Upper lobe of right lung (tissue), 1 donor: ENCODE measurements at places on chromosomes 1 and 21.

GRCh38 chr1:246427611-246428010, 79.5 kb downstream of the SMYD3 start:
- no peaks in the 10 kb centered on the region for H3K4me1 ChIP-seq
- no peaks in the 10 kb centered on the region for H3K27me3 ChIP-seq
- no peak overlapping the region for H3K4me3 ChIP-seq
- H3K36me3 ChIP-seq: no peaks in the 10 kb centered on the region
- no peak overlapping the region for H3K27ac ChIP-seq

DNA sequence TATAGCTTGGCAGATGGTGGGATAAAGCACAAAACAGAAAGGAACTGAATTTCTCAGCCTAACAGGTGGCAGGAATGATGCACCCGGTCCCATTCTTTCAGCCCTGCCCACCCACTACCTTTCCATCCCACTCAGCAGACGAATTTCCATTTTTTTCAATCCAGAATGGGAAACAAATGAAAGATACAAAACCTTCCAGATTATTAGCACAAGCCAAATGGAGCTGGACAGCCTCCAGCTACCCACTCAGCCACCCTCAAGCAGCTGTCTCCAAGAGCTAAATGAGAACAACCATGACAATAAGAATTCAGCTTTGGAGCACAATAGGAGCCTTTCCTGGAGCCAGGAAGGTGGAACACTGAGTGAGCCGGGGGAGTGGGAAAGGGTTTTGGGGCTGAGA, 96.3 kb upstream of the ST6GALNAC5 start:
- H3K4me1 ChIP-seq: no peaks in the 10 kb centered on the region
- H3K27me3 ChIP-seq: no peaks in the 10 kb centered on the region
- H3K36me3 ChIP-seq: no peaks in the 10 kb centered on the region

- no peaks in the 10 kb centered on the region for H3K4me1 ChIP-seq
- H3K27me3 ChIP-seq: peaks cover 3% of the 10 kb centered on the region
- no peak for DNase-seq
- H3K27ac ChIP-seq: no peak overlapping the region
- no peaks in the 10 kb centered on the region for H3K36me3 ChIP-seq
These were observed 12.3 kb downstream of the OLFML3 start for GRCh38 chr1:113991467-113991997.

- no peak for DNase-seq
- H3K4me1 ChIP-seq: peaks cover 7% of the 10 kb centered on the region
- H3K27me3 ChIP-seq: no peaks in the 10 kb centered on the region
- no peaks in the 10 kb centered on the region for H3K36me3 ChIP-seq
These were observed 42.1 kb upstream of the SARS1 start for GRCh38 chr1:109171646-109172045.

DNA sequence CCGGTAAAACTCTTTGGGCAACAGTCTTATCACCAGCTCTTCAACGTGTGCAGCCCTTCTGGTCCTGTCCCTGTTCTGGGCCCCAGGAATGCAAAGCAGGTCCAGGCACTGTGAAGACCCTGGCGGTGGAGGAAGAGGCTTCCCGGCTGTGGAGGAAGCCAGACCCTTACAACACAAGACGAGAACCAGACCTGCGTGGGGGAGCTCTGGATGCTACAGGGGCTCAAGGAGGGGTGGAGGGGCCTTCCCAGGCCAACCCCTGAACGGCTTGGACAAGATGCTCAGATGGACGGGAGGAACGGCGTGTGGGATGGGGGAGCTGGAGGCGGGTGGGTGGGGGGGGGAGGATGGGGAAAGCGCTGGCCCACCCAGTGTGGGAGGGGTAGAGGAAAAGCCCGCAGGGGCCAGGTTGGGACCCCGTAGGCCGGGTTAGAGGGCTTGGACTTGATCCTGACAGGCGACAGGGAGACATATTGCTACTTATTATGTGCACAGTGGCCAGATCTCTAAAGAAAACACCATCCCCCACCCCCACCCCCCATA, 5.1 kb upstream of the OLIG2 start:
- no peak overlapping the region for H3K4me3 ChIP-seq
- no peak overlapping the region for H3K27ac ChIP-seq
- peaks cover 23% of the 10 kb centered on the region for H3K4me1 ChIP-seq
- peaks cover 91% of the 10 kb centered on the region for H3K27me3 ChIP-seq
- DNase-seq: no peak

DNA sequence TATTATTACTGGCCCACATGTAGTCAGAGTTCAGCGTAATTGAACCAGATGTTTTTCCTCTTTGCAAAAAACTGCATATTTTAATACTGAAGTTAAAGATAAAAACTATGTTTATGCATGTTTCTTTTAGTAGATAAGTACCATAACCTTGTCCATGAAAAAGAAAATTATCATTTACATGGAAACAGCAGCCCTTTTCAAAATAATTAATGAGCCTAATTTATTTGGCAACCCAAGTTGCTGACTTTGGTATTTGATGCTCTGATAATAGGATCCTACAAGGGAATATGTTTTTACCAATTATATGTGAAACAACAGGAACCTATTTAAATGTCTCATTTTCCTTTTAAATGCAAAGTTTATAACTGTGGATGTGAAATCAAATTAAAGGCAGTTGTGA, 281.3 kb upstream of the C1orf105 start:
- peaks cover 3% of the 10 kb centered on the region for H3K4me1 ChIP-seq
- H3K27ac ChIP-seq: no peak overlapping the region
- H3K36me3 ChIP-seq: no peaks in the 10 kb centered on the region
- no peak for DNase-seq
- H3K4me3 ChIP-seq: peak overlapping the region; percentile 48

DNA sequence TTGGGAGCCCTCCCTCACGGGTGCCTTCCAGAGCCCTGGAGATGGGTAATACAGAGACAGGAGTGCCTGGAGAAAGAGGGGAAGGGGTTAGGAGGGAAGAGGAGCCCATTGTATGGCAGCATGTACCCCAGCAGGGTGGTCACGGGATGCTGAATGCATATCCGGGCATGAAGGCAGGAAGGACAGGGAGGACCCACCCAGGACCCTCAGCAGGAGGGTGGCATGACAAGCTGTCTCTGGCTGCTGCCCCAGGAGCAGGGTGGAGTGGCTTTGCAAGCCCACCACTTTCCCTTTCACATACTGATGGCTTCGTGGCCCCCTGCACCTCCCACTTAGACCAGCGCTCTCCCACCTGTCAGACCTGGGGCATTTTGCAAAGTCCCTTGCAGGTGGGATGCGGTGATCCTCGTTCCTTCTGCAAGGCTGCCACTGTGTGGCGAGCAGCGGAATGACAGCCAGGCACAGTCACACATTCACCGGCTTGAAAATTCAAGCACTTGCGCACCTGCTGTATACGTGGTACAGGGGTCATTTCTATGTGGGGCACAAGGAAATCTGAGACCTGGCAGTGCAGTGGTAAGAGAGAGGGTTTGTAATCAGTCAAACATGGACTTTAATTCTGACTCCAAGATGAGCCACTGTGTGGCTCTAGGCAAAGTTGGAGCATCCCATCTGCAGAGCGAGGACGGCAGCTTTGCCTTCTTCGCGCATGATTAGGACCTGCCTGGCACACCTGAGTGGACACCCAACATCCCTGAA, 53.2 kb upstream of the TMEM51 start:
- H3K4me1 ChIP-seq: no peaks in the 10 kb centered on the region
- no peak overlapping the region for H3K4me3 ChIP-seq
- H3K36me3 ChIP-seq: no peaks in the 10 kb centered on the region
- no peak for DNase-seq
- H3K27me3 ChIP-seq: peaks cover 3% of the 10 kb centered on the region

DNA sequence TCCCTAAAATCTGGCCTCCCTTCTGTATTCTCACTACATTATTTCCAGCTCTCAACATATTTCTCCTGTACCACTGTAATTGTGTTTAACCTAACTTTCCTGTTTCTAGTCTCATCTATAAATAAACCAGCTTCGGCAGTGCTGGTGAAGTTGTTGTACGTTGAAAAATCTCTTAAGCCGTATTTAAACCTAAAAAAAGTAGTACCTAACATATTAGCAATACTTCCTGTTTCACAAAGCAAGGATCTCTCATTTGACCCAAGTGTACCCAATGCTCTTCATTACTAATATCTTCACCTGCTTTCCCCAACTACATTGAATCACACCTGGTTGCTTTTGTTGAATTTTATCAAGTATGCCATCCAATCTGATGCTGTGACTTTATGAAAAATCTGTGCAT, 42.2 kb upstream of the RGS21 start:
- no peaks in the 10 kb centered on the region for H3K4me1 ChIP-seq
- no peak overlapping the region for H3K4me3 ChIP-seq
- H3K27me3 ChIP-seq: no peaks in the 10 kb centered on the region
- no peak overlapping the region for H3K27ac ChIP-seq
- H3K36me3 ChIP-seq: no peaks in the 10 kb centered on the region

DNA sequence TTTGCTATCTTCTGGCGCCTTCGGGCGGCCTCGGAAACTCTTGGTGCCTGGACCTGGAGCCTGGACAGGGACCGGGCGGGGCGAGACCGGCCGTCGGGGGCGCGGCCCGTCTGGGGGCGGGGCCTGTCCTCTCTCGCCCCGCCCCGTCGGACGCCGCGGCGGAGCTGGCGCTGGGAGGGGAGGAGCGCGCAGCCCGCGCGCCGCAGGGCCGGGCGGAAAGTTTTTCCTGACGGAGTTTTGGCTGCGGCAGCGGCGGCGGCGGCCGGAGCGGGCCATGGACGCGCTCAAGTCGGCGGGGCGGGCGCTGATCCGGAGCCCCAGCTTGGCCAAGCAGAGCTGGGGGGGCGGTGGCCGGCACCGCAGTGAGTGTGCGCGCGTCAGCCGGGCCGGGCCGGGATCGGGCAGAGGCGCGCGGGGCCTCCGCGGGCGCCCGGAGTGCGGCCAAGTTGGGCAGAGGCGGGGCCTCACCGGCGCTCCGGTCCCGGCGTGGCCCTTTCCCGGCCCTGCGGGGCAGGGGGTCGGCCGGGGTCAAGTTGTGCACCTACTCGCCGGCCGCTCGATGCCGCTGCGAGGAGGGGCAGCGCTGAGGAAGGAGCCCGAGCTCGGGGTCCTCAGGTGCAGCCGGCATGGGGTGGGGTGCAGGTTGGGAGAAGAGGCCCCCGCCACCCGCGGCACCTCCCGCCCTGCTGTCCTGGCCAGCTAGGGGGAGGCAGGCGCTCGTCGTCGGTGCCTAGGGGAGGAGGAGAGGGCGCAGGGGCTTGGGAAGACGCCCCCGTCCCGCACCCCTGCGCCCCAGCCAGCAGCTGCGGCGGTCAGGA, at the start of gene LDLRAP1:
Gene LDLRAP1 (plus strand): TSS at position 182 of the 818 bp plus-strand sequence. CDS start 93 bp downstream, at position 275.
- H3K27ac ChIP-seq: peak within 1 kb of the TSS; percentile 80
- peaks cover 26% of the 10 kb centered on the region for H3K4me1 ChIP-seq
- DNase-seq: peak; percentile 90
- H3K27me3 ChIP-seq: no peaks in the 10 kb centered on the region
- peak within 1 kb of the TSS; percentile 87 for H3K4me3 ChIP-seq

DNA sequence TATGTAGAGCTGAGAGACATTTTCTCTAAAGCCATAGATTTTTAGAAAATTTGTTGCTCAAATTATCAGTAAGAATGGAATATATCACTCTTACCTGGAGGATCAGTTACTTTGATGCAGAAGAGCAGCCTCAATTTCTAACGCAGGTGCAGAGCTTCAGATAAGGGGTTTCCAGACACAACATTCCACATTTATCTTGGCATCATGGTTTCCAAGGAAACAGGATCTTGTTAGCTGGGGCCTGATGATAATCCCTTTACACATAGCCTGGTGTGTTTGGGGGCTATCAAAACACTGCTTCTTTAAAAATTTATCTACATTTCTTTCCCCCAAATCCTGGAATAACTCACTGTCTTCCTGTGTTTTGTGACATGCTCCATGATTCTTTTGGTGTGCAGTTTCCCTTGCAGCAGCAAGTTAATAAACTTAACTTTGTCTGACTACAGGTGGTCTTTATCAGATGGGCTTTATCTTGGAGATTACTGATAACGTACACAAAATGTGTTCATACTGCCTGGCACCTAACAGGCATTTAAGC, 2.7 kb upstream of the STX12 start:
- H3K27me3 ChIP-seq: no peaks in the 10 kb centered on the region
- DNase-seq: no peak
- no peak overlapping the region for H3K4me3 ChIP-seq

GRCh38 chr1:209769171-209769904, 13.5 kb downstream of the TRAF3IP3 start:
- H3K27ac ChIP-seq: peak overlapping the region; percentile 77
- H3K27me3 ChIP-seq: no peaks in the 10 kb centered on the region
- H3K4me1 ChIP-seq: peaks cover 16% of the 10 kb centered on the region
- DNase-seq: peak; percentile 76

- H3K4me3 ChIP-seq: no peak overlapping the region
- no peak overlapping the region for H3K27ac ChIP-seq
- no peak for DNase-seq
- H3K27me3 ChIP-seq: no peaks in the 10 kb centered on the region
- H3K4me1 ChIP-seq: peaks cover 54% of the 10 kb centered on the region
- H3K36me3 ChIP-seq: no peaks in the 10 kb centered on the region
These were observed 150.1 kb downstream of the PBX1 start for GRCh38 chr1:164709126-164709525.

GRCh38 chr1:236491469-236492136, 32.2 kb upstream of the LGALS8 start:
- no peaks in the 10 kb centered on the region for H3K36me3 ChIP-seq
- H3K4me1 ChIP-seq: no peaks in the 10 kb centered on the region
- DNase-seq: no peak
- H3K4me3 ChIP-seq: no peak overlapping the region
- no peaks in the 10 kb centered on the region for H3K27me3 ChIP-seq
- no peak overlapping the region for H3K27ac ChIP-seq

DNA sequence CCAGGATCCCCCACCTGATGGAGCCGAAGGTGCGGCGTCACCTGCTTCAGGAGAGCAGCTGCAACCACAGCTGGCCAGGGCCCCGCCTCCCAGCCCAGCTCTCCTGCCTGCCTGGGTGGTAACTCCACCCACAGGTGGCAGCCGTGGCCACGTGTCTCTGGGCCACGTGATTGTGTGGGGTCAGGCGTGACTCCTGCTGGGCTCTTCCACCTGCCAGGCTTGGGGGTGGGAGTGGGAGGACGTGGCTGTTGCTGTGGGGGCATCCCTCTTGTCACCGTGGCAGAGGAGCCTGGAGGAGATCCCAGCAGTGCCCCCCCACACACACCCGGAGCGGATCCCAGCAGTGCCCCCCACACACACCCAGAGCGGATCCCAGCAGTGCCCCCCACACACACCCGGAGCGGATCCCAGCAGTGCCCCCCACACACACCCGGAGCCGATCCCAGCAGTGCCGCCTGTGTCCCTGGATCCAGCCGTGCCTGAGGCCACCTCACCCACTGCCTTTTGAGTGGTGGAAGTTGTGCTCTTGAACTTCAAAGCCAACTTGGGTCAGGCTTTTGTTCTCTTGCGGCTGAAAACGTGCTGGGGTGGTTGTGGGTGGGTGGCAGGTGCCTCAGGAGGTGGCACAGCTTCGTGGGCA, 32.2 kb downstream of the POFUT2 start:
- H3K27ac ChIP-seq: no peak overlapping the region
- H3K4me1 ChIP-seq: peaks cover 3% of the 10 kb centered on the region
- no peak for DNase-seq
- peaks cover 20% of the 10 kb centered on the region for H3K27me3 ChIP-seq

DNA sequence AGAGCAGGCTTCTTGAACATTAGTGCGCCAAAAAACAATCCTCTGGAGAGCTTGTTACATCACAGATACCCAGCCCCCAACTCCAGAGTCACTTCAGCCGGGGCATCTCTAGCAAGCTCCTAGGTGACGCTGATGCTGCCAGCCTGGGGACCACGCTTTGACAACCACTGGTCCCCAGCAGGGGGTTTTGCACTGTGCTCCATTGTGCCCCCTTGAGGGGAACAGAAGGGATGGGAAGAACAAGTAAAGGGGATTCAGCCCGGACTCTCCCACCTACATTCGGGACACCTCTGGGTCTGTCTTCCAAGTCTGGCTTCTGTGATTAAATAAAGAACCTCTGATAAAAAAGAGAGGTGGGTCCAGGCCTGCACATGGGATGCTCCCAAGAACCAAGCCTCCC, 60.4 kb downstream of the ATP5PO start:
- H3K27ac ChIP-seq: no peak overlapping the region
- H3K4me3 ChIP-seq: no peak overlapping the region
- no peaks in the 10 kb centered on the region for H3K27me3 ChIP-seq
- H3K4me1 ChIP-seq: no peaks in the 10 kb centered on the region
